ENCODE measurements at places on chromosomes 1 and 21. TPM values are rescaled to one million over a fixed set of nuclear protein-coding genes. Genes with fewer than 3 reads are reported as not detected.

DNA sequence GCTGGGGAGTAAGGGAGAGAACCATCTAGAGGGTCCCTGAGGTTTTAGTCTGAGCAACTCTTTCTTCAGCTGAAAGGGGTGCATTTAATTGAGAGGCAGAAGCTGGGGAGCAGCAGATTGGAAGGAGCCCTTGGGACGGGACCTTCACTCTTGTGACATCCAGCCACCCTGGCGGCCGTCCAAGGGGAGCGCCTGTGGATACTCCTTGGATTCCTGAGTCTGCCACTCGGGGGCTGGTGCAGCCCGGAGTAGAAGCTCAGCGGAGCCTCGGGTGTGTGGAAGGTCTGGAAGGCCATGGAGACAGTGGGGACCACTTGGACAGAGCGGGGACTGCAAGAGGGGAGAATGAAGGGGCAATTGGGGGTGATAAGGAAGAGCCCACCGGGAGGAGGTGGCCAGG is 68.7 kb downstream of the AJAP1 start:
- DNase-seq: no peak

DNA sequence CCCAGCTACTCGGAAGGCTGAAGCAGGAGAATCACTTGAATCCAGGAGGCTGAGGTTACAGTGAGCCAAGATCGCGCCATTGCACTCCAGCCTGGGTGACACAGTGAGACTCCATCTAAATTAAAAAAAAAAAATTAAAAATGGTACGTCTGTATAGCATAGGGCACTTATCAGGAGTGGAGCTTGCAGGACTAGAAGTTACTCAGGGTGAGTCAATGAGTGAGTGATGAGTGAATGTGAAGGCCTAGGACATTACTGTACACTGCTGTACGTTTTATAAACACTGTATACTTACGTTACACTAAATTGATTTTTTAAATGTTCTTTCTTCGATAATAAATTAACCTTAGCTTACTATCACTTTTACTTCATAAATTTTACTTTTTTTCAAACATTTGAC is 183.6 kb downstream of the NR5A2 start:
- DNase-seq: no peak

GRCh38 chr1:210347112-210347511 is 18.4 kb downstream of the HHAT start:
- DNase-seq: peak; percentile 27

- peak; percentile 89 for DNase-seq
Measured at GRCh38 chr1:202192770-202193613, 607 bp upstream of the LGR6 start.

GRCh38 chr21:34882719-34883131 is 166.4 kb downstream of the RUNX1 start:
- DNase-seq: no peak

DNA sequence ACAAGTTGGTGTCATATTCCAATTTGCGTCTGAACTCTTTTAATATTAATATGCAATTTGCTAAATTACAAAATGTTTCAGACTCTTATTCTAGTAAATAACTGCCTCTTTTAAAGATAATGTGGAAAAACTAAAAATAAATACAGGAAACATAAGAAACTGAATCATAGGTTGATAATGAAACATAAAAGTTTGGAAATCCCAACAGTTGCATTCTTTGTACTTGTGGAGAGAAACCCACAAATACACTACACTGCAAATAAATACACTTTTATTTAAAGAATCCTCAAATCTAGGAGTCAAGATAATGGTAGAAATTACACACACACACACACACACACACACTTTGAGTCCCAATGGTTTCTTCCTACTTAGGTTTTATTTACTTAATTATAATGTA is 5.2 kb downstream of the BRINP3 start:
- no peak for DNase-seq

- no peak for DNase-seq
Measured at GRCh38 chr1:227185291-227185690, 133.0 kb downstream of the CDC42BPA start.

DNA sequence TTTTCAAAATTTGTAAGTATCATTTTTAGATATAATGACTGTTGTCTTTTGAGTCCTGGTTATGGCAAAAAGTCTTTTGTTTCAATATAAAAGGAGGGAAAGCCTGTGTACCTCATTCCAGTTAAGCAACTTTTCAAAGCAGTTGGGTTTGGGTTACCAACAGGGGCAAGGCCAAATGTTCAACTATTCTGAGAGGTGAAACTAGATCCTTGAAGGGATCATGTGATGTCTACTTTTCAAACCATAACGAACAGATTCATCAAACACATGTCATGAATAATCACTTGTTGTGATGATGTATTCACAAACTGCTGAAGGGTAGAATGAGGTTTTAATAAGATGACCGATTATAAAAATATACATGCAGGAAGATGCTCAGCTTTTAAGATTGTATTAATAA is 171.3 kb downstream of the HHAT start:
- DNase-seq: no peak

DNA sequence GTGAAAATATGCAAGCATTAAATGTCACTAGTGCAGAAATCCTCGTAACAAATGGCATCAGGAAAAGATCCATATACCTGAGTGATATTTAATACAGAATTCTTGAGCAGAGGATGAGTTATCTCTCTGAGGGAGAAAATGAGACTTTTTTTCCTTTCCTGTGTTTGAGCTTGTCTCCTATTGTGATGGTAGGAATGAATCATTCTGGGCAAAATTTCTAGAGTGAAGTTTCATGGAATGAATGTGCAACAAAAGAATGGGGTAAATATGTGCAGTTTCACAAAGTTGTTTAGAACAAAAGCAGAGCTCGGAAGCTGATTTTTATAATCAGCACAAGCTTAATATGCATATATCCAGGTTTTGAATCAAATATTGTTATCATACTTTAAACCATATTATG is 4.6 kb downstream of the CTPS1 start:
- DNase-seq: no peak

DNA sequence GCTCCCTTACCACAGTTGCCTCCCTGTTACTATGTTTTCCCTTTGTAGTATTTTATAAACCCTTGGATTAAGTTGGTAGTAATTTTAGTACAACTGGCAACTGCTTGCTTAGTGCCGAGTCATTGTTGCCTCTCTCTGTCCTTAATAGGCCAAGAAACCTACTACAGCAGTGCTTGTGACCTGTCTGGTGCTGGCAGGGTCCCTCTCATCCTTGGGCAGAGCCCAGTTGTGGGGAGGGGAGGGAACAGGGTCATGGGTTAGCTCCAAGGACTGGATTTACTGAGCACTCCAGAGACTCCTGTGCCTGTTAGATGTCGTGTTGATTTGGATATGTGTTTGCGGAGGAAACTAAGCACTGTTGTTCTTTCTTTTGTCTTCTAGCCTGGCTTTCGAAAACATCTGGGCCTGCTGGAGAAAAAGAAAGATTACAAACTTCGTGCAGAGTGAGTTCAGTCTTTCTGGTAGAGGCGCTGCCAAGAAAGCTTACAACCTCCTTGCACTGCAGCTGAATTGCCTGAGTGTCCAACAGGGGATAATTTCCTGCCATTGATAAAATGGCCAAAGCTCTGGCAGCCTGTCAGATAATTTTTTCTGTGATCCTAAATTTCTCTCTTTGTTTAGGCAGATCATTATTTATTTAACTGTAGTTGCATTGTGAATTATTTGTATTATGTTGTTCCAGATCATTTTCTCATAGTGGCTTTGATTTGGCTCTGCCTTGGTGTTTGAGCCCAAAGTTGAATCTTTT is 3.6 kb downstream of the UTP11 start:
- no peak for DNase-seq

- no peak for DNase-seq
Measured at GRCh38 chr1:207810173-207810572, 58.3 kb downstream of the CD46 start.

DNA sequence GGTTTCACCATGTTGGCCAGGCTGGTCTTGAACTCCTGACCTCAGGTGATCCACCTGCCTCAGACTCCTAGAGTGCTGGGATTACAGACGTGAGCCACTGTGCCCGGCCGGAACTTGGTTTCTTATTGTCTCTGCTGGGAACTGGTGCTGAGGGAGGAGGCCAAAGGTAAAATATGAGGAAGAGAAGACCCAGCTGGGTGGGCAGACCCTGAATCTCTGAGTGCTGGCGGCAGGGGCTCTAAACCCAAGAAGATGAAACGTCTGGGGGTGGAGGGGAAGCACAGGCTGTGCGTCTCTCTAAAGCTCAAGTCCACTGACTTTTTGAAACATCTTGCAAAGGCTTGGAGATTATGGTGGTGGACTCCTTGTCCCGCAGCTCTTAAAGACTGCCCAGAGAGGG is 82.0 kb upstream of the TLR5 start:
- DNase-seq: peak; percentile 32

DNA sequence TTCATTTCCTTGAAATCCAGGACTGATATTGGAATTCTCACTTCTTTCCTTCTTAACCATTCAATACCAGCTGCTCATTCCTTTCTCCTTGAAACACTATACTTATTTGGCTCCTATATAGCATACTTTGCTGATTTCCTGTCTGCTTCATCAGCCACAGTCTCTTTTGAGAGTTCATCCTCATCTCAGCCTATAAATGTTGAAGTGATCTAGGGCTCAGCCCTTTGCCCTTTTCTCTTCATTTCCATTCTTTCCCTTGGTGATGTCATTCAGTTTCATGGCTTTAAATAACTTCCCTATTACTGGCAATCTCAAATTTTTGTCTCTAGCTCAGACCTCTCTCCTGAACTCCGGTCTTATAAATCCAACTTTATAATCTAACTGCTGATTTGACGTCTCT is 24.1 kb upstream of the RABGAP1L start:
- DNase-seq: no peak

DNA sequence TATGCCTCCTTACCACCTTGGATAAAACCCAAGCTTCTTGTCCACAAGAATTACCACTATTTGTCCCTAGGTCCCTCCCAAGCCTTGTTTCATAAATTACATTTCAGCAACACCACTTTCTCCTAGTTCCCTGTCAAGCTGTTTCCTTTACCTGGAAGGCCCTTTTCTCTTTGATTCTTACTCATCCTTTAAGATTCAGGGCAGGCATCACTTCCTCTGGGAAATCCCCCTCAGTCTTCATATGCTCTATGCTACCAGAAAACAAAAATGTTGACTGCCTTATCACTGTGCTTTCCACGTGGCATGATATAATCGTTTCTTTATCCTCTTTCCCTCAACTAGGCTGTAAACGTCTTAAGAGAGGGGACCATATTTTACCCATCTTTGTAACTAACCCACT is 102.7 kb downstream of the LYST start:
- DNase-seq: no peak

GRCh38 chr1:170669107-170669445 is 5.1 kb downstream of the PRRX1 start:
- DNase-seq: no peak

DNA sequence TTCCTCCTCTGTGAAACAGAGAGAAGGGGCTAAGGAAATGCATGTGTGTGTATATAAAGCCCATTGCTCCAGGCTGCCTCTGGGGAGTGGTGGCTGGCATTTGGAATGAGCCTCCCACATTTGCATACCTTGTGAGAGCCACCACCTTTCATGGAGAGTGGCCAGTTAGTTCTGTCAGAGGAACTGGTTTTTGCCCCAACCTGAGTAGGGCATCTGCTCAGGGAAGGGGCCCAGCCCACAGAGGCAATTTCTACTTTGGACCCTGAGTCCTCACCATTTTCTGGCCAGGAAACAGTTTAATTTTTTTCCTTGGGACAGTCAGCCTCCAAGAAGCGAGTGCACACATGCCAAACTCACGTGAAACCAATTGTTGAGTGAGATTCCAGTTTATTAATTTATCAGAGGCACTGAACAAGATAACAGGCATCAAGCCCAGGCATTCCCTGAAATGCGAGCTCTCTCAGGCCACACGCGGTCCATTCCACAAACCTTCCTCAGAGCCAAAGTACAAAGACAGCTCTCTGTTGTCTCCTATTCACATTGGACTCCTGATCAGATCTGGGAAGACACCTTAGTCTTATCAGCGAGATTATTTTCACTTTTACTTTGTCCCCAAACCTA is 1.0 kb upstream of the SLC6A9 start:
- DNase-seq: no peak

- DNase-seq: no peak
Measured at GRCh38 chr1:66648901-66649595, 103.2 kb upstream of the DYNLT5 start.

- DNase-seq: peak; percentile 92
Measured at GRCh38 chr1:226634166-226634588, 85.6 kb downstream of the STUM start.

The EPHA8 gene
- 0.51 TPM for total RNA-seq

The NFASC gene
- 0.13 TPM for total RNA-seq

The RNU1-2 gene
- 2,859 TPM for total RNA-seq

The PWP2 gene
- total RNA-seq: 0.75 TPM

The OR2M5 gene
- not detected for total RNA-seq

The RPTN gene
- not detected for total RNA-seq

The ARHGAP30 gene
- not detected for total RNA-seq

The SNIP1 gene
- total RNA-seq: 16.1 TPM

The DNAJC11 gene
- 52.9 TPM for total RNA-seq

The AADACL3 gene
- total RNA-seq: not detected

All from osteocyte (in vitro differentiated cells).